ENCODE measurements at places on chromosomes 4 and X.

- no peak for DNase-seq
These were observed 713.8 kb downstream of the RAB28 start for GRCh38 chr4:12770351-12770750.

DNA sequence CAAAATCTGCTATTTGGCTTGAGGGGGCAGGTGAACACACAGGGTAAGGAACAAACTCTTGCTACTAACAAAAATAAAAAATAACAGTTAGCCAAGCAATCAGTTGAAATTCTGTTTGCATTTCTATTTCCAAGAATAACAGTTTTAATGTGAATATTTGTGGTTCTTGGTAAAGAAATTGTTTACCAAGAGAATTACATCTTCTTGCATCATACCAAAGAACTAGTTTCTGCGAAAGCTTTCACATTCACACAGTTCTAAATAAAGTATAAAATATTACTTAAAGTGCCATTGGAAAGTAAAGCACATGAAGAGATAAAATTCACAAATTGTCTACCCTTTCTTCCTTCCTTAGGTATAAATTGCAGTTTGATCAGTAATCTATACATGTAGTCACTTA, 54.4 kb downstream of the KLHL4 start:
- DNase-seq: no peak

GRCh38 chrX:93594780-93595179, 78.6 kb downstream of the NAP1L3 start:
- DNase-seq: no peak

DNA sequence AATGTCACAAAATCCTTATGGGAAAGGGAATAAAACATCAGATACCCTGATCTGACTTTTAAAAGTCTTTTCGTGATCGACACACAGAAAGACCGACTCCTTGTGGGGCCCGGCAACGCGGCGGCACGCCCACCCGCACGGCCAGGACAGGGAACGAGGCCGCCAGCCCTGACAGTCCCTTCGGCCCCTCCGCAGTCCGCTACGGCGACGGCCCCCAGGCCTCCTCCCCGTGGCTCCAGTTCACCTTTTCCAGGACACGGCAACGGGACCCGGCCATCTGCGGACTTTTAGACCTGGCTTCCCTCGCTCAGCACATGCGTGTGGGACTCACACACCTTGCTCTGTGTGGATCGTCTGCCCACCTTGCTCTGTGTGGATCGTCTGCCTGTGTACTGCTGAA, 33.6 kb upstream of the GTPBP6 start:
- DNase-seq: no peak

GRCh38 chr4:132114885-132115284, 1034.2 kb upstream of the PCDH10 start:
- no peak for DNase-seq

DNA sequence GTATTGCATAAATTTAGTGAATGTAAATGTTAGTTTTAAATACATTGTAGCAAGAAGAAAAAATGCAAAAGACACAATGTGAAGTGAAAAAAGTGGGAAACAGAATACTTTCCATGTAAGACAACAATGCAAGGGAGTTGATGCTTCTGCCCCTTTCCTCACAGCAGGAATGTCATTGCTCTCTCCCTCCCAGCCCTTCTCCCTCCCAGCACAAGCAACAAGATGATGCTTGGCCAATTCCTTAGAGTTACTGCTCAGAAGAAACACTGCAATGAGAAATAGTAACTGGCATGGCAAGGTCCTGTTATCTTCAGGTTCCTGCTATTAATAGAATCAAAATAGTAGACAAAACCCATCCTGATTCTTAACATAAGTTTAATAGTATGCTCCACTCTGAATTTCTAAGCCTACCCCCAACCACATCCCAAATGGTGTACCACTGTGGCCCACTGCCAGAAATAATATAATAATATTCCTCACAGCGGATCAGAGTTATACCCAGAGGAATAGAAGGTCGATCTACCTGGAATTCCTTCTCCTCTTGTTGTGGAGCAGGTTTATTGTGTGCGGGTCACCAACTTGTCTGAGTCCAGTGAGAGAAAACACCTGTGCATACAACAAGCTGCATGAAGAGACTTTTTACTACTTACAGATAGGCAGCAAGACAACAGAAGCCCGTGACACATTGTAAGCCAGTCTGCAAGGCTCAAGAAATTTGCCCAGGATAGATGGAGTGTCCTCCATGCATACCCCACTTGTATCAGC, 69.8 kb upstream of the SLC7A11 start:
- no peak for DNase-seq

GRCh38 chr4:22021106-22021505, 72.5 kb upstream of the KCNIP4 start:
- no peak for DNase-seq

GRCh38 chr4:162770761-162771490, 395.8 kb downstream of the NAF1 start:
- no peak for DNase-seq

DNA sequence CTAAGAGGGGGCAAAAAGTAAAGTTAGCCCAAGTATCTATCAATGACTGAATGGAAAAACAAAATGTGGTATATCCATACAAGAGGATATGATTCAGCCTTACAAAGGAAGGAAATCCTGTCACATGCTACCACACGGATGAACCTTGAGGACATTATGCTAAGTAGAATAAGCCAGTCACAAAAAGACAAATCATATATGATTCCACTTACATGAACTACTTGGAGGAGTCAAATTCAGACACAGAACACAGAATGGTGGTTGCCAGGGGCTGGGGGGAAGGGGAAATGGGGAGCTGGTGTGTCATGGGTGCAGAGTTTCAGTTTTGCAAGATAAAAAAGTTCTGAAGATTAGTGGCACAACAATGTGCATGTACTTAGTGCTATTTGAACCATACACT, 101.8 kb downstream of the SH3KBP1 start:
- peak; percentile 75 for DNase-seq

DNA sequence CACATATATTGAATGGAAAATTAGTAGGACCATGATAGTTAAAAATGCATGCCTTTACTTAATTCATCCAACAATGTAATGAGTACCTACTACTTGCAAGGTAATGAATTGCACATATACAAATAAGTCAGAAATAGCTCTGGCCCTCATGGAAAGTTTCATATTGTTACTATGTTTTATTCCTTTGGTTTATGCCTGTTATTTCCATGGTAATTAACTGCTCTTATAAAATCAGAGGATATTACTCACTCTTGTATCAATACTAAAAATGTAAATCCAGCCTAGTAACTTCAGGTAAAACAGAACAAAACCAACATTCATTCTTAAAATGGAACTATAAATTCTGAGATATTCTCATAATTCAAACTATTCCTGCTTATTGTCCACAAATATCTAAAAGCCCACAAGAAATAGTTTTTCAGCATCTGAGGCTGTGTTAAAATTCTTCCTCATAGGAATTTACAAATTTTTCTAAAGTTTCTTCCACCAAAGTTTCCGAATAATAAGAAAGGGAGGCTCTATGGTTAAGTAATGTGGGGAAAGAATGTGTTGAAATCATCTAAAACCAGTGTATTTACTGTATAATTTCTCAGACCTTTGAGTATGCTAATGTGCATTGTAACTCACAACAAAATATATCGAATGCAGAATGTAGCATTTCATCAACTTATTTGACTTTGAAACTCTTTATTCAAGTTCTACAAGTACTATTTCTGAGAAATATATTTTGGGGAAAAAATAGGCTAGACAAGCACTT, 444.2 kb downstream of the PDGFC start:
- no peak for DNase-seq

- DNase-seq: no peak
These were observed 20.6 kb downstream of the MAGEC1 start for GRCh38 chrX:141924293-141924692.

DNA sequence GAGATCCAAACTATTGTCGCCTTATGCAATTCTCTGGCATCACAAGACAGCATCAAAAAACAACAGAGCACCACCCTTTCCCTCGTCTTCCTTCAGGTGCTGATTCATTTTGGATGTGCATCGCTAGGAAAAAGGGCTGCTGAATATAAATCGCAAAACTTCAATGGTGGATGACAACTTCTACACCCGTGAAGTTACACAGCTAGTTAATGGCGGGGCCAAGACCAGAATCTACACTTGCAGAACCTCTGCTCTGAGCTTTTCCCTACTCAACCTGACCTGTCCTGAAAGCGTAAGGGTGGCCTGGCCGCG, 674 bp downstream of the GNPDA2 start:
- no peak for DNase-seq

- no peak for DNase-seq
These were observed 118.2 kb downstream of the GPR143 start for GRCh38 chrX:9647431-9647830.

GRCh38 chr4:103306870-103307375, 108.8 kb upstream of the CENPE start:
- DNase-seq: no peak

DNA sequence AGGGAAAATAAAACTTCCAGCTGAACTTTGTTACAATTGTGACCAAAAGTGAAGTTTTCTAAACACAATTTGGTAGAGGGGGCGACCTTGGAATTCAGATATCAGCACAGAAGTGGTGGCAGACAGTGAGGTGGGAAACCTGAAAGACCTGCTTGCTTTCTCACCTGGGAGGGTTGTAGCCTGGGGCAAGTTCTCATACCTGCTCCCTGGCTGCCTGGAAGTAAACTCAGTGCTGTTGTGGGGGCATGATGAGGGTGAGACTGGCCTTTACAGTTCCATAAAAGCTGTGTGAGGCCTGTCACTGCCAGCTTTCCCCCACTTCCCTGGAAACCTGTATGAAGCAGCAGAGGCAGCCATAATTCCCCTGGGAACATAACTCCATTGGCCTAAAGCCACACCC, 1180.2 kb downstream of the FAM133A start:
- no peak for DNase-seq

DNA sequence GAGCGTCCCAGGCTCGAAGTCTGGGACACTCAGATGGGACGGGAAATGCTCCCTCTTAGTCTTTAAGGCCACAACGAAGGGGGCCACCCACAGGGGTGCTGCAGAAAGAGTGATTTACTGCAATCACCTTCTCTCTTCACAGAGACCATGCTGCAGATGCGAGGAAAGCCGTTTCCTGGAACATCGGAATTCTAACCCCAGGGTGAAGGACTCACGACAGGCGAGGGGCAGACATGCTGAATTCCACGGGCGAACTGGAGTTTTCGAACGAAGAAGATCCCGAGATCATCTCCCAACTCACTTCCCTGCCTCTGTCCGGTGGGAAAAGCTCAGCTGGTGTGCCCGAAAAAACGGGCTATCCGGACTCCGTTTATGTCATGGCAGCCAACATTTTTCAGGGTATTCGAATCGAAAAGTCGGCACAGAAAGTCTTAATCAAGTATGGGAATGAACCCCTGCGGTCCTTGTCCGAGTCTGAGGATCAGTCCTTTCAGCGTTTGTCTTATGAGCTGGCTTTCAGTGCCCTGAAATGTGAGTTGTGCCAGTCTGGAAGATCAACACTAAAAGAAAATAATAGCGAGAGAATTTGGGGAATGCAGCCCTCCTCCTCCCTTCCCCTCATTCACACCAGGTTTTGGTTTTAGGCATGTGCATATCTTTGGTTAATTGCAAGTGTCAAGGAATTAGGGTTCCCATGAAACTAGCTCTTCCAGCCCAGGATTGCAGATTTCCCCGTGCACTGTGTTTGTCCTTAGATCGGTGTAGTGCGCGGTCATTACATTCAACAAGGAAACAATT, 905 bp downstream of the NSUN7 start:
- no peak for DNase-seq

DNA sequence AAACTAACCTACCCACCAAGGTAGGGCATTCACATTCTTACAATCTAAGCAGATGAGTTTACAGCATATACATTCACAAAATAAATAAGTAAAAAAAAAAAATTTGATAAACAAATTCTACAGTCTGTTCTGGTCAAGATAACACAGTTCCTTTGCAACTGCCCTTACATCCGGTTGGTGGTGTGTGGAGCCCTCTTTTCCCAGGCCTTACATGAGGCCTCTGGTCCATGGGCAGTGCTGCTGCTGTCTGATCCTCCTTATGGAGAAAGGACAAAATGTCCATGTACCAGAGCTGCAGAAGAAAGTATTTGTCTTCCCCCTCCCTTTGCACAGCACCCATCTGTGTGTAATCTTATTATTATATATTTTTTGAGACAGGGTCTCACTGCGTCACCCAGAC, 2.2 kb upstream of the SEPTIN11 start:
- no peak for DNase-seq

DNA sequence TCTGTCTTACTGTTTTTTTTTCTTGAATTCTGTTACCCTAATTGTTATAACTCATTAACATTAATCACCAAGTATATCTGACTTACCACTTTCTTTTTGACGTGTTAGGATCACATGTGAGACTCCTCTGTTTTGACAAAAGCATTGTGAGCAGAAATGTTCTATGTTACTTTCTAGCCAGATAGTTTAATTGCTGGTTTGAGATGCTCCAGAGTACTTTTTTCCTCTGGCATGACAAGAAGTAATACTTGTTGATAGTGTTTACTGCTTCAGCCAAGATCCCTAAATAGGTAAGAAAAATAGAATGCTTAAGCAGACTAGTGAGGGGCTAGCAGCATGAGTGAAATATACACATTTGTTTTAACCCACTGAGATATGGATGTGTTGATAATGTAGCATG, 303.9 kb upstream of the PABPC4L start:
- DNase-seq: no peak

DNA sequence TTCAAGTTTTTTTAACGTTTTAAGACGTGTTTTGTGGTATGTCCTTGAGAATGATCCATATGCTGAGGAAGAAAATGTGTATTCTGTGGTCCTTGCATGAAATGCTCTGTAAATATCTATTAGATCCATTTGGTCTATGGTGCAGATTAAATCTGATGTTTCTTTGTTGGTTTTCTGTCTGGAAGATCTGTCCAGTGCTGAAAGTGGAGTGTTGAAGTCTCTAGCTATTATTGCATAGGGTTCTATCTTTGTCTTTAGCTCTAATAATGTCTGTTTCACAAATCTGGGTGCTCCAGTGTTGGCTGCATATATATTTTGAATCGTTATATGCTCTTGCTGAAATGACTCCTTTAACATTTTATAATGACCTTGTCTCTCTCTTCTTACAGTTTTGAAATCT, 122.5 kb downstream of the RPA4 start:
- DNase-seq: no peak

DNA sequence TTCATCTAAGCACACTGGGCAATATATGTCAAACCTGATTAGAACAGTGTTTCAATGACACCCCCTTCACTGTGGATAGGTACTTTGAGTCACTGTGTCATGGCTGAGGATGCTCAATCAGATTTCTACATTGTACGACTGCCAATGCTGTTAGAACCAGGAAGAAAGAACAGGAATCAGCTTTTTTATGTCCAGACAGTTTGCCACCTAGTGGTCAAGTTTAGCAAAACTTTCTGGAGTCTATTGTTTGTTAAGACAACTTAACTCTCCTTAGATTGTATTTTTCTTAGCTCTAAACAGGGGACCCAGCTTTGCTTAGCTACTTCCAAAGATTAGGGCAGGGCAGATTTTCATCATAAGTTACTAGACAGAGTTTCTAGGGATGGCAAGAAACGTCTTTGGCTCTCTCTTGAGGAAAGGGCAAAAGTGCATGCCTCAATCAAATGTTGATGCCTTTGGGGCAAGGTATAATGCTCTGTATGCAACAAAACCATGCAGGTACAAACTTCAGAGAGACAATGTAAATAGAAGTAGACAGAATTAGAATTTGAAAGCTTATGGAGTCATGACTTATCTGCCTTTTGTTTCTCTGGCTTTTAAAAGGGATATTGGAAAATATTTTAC, 40.5 kb upstream of the BMP3 start:
- DNase-seq: peak; percentile 45

- DNase-seq: peak; percentile 70
These were observed 6.5 kb downstream of the CRLF2 start for GRCh38 chrX:1205681-1206611.

GRCh38 chr4:22637306-22637705, 55.4 kb upstream of the GBA3 start:
- no peak for DNase-seq

GRCh38 chrX:21056622-21057021, 317.6 kb upstream of the CNKSR2 start:
- peak; percentile 9 for DNase-seq

Data from activated CD4-positive, alpha-beta T cell treated with anti-CD3 and anti-CD28 coated beads, Interleukin-10, Interleukin-2, amounts not matched to agents 100 ng/mL and 50 ng/mL, durations not matched to agents 16 hours and 8 hours (primary cell).